ENCODE measurements at places on chromosomes 7 and 10.
A peak's percentile ranks its signal among the peaks of the same experiment; 100 is the strongest.

DNA sequence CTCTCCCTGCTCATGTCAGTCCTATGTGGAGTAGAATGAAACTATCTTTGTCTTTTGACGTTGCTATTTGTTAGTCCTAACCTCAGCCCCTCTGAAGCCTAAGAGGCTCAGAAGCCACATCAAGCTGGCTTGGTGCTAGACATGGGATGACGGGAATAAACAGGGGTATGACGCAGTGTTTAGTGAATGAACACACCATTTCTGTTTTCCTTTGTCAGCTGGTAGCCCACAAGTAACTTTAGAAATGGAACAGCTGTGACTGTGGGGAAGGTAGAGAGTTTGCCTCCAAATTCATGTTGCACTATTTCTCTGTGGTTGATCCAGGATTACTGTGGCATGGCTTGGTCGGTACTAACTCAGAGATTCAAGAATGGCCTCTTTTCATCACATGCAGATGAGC is 31.3 kb downstream of the COX15 start:
- no peak for DNase-seq

DNA sequence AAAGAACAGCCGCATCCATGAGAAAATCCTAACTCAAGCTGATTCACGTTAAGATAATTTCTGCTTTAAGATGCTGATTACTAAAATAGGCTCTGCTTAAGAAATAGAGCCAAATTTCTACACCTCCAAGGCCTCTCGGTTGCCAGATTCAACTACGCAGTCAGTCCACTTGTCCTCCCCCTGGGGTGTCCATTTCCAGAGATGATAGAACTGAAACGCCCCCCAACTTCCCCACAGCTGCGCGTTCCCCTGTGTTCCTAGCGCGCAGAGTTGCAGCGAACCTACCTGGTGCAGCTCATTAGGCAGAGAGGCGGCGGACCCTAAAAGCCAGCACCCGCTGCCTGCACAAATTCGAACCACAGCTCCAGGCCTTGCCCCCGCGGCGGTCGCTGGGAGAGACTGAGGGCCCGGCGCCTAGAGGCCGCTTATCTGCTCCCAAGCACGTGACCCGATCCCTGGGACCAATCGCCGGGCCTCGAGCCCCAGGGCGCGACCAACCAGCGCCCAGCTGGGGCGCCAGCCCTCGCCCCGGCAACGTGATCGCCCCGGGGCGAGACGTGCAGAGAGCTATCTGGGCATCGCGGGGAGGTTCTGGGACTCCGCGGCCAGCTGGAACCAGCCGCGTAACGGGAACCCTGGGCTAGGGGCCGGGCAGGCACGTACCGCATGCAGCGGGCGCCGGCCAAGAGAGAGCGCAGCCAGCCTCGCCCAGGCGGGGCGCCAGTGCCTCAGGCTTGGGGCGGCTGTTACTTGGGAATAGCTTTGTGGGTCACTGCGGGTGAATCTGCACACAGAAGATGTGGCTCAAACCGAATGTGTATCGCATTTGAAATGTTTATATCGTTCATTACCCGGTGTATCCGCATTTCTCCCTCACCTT is at the start of gene PPP1R3C:
TSS of gene PPP1R3C (minus strand) at position 401 of the 880 bp plus-strand sequence. CDS start at position 299, 102 bp downstream.
- DNase-seq: peak; percentile 58

- DNase-seq: no peak
These were observed 181.8 kb upstream of the MDFIC start for GRCh38 chr7:114740095-114740494.

DNA sequence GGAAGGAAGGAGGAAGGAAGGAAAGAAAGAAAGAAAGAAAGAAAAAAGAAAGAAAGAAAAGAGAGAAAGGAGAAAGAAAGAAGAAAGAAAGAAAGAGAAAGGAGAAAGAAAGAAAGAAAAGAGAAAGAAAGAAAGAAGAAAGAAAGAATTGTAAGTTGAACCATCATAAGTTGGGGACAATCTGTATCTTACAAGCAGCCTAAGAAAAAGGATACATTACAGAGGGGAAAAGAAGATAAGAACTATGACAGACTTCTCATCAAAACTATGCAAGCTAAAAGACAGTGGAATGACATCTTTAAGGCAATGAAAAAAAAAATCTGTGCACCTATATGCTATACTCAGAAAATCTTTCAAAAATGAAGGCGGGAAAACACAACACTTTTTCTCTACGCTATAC is 50.3 kb upstream of the SP4 start:
- no peak for DNase-seq

DNA sequence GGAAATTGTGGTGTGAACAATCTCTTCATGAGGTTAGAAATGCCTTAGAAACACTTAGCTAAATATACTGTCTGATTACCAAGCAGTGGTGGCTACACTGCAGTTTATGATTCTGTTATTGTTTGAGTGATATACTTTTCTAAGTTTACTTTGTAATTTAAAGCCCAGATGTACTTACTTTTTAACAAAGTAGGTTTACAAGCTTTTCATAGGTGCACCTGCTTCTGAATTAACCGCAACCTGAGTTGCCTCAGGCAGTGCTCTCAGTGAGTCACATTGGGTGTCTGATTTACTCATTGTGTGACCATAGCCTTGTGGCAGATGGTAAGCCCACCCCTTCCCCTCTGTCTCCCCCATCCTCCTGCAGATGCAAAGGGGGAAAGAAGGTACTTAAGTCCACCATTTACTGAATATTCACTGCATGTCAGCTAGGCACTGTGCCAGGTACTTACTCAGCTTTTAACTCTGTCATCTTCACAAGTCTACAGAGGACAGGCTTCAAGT is 9.0 kb downstream of the MTURN start:
- no peak for DNase-seq

- no peak for DNase-seq
These were observed 43.0 kb downstream of the HERC4 start for GRCh38 chr10:68032113-68032512.

GRCh38 chr7:45617166-45617565 is 43.0 kb downstream of the ADCY1 start:
- DNase-seq: no peak

- DNase-seq: no peak
These were observed 524 bp upstream of the FUOM start for GRCh38 chr10:133358162-133358924.

DNA sequence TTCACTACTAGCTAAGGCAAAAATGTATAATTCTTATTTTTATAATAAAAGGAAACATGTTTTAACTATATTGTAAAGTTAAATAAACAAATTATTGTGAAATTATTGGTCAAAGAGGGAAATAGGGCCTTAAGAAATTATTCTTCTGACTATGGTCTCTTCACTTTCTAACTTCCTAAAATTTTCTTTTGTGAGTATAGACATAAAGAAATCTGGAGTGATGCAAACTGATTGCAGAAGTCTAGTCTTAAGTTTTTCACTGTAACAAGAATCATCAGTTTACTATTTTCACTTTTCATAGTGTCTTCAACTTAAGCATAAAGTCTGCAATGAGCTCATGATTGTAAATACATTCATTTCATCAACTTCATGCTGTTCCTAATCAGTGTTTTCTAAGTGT is 525.4 kb downstream of the TFEC start:
- no peak for DNase-seq

DNA sequence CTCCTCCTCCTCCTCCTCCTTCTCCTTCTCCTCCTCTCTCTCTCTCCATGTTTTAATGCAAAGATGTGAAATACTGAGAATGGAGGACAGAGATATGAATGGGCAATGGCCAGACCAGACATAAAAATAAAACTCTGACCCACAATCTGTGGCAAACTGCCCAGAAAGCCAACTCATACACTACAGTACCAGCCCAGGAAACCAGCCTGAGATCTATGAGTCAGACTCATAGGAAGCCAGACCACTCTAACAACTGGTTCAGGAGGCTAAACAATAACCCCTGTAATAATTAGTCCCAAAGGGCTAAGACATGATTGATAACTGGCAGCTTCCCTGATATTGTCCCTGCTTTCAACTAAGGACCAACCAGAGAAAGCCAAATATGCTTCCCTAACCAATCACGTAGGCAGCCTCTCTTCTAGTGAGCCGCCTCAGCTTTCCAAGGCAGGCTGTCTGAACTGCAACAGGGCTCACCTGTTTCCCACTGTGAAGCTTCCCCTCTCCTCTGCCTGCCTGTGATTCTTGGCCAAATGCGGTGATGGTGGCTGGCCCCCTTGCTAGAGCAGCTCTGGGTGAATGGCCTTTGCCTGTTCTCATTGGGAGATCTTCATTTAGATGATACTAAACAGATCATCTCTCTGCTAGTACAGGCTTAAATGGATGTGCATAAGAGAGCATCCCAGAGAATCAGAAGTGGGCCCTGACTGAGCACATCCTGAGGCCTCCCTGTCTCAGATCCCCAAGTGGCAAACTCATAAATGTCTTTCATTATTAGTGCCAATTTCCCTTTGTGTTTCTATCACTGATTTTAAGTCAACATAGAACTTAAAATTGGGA is 817.6 kb downstream of the TNS3 start:
- DNase-seq: no peak

GRCh38 chr10:5518143-5518542 is 6.6 kb upstream of the CALML3 start:
- DNase-seq: no peak

DNA sequence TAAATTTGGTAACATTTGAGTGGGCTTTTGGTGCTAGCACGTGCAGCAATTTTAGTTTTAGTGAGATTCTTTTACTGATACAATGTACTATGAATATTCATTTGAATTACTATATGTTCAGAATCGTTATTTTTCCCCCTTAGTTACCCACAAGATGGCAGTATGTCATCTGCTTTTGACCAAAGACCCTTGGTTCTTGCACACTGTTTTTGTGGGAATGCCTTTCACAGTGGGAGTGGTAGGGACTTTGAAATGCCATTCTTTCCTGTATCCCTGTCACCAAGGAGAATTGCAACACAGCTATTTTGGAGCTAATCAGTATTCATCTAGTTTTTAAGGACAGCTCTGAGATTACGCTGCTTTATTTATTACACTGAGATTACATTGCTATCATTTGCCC is 40.6 kb downstream of the SEC23IP start:
- DNase-seq: no peak

GRCh38 chr7:30594540-30595435 is at the start of gene GARS1:
Gene GARS1, plus strand, starts transcription at chr7:30594878. Its CDS starts 44 bp downstream, at chr7:30594922.
- no peak for DNase-seq

- no peak for DNase-seq
These were observed 30.1 kb downstream of the CTBP2 start for GRCh38 chr10:125130260-125130659.

DNA sequence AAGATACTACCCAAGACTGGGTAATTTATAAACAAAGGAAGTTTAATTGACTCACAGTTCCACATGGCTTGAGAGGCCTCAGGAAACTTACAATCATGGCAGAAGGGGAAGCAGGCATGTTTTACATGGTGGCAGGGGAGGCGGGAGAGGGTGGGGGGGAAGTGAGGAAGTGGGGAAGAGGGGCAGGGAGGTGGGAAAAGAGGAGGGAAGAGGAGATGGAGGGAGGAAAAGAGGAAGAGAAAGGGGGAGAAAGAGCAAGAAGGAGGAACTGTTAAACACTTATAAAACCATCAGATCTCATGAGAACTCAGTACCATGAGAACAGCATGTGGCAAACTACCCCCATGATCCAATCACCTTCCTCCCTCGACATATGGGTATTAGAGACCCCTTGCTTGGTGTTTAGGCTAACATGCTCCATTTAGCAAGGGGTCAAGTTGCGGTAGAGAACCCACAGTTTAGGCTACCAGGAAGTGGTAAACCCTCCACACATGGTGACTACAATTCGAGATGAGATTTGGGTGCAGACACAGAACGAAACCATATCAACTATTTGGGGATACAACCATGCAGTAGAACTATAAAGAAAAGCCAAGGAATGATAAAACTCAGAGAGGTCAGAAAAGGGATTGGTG is 3.5 kb upstream of the LMBR1 start:
- no peak for DNase-seq

DNA sequence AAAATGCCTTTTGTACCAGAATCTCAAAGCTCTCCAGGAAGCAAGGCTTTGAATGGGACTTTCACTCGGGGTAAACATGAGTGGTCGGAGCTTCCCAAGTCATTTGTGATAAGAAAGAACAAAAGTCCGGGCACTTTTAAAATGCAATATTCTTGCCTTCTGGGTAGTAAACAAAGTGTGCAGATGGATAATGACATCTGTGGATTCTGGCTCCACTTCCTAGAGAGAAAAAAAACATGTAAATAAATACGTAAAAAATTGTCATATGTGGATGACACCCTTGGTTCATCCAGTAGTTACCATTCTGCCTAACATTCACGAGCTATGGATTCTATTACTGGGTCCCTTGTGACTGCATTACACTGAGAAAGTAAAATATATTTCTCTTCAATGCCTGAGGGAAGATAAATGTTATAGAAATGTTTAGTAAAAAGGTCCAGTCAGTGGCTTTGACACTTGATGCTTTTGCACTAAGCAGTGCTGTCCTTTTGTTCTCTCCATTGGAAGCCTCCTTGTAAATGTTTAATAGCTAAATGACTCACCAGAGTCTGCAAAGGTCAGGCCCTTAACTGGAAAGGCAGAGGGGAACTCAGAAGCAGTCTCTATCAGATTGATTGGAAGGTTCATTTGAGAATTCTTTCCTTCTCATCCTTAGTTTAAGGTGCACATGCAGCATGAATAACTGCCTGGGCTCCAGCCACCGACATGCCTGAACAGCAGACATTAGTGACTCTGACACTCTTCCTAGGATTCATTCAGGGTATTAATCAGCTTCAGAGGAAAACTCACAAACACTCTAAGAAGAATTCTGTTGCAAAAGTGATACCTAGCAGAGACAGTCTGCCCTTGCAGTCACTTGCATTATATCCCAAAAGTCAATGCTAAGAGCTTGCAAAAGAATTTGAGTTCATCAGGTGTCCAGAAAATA is 11.7 kb upstream of the EDRF1 start:
- DNase-seq: no peak

DNA sequence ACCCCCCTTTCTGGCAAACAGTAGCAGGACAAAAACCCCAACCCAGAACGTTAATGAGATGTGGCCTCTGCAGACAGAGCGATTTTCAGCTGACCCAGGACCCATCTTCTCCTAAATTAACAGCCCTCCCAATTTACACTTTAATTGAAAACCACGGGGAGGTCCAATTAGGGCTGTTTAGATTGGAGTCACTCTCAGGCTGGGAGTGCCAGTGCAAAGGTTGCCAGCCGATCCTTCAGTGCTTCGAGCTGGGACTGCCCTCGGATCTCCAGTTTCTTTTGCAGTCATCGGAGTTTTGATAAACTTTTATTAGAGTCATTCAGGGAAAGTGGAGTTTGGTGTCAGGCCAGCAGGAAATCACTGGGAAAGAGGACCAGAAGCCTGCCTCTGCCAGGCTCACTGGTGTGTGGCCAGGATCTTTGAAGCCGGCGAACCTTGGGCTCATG is 108.0 kb downstream of the DOCK1 start:
- no peak for DNase-seq

- DNase-seq: no peak
These were observed 552.3 kb downstream of the KCNMA1 start for GRCh38 chr10:77085344-77085743.

- no peak for DNase-seq
These were observed 168.0 kb upstream of the ZNF32 start for GRCh38 chr10:43816351-43817321.

- no peak for DNase-seq
These were observed 29.3 kb upstream of the NCAPG2 start for GRCh38 chr7:158733775-158734494.

- no peak for DNase-seq
These were observed 259.2 kb downstream of the HDAC9 start for GRCh38 chr7:18754766-18755165.

- no peak for DNase-seq
These were observed 17.5 kb upstream of the SNX8 start for GRCh38 chr7:2331707-2332106.

All from D721Med (cell line).